ENCODE measurements at places on chromosomes 11 and 22.
A peak's percentile ranks its signal among the peaks of the same experiment; 100 is the strongest.

DNA sequence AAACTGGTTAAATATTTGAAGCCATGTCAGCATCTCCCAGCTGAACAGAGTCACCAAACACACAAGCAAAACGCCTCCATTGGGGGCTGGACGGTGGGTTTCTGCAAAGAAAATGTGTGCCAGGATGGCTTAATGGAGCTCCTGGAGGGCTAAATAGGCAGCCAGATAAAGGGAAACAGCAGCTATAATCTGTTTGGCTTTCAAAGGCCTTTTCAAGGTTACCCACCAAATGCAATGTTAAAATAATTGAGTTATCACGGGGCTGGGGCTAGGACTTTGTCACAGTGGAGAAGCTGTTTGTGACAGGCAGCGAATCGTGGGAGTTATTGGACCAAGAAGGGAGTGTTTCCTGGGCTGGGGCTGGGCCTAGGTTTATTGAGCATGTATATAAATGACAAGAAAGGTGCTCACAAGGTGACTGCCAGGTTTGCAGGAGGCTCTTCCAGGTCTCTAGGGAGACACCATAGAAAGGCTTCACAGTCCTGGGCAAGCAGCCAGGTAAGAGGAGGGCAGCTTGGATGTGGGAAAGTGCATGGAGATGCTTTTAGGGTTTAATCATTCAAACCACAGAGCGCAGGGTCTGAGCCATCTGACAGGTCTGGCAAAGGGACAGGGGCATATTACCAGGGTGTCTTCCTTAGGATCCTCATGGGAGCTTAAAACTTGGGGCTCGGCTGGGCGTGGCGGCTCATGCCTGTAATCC lies 28.3 kb downstream of the GRIK4 start:
- DNase-seq: peak; percentile 48

GRCh38 chr11:76736773-76737495 lies 46.2 kb upstream of the TSKU start:
- DNase-seq: no peak

GRCh38 chr11:114964676-114965214 lies 286.4 kb downstream of the NXPE2 start:
- no peak for DNase-seq

- DNase-seq: no peak
Observed at GRCh38 chr22:50602338-50602700, 1.7 kb downstream of the MAPK8IP2 start.

DNA sequence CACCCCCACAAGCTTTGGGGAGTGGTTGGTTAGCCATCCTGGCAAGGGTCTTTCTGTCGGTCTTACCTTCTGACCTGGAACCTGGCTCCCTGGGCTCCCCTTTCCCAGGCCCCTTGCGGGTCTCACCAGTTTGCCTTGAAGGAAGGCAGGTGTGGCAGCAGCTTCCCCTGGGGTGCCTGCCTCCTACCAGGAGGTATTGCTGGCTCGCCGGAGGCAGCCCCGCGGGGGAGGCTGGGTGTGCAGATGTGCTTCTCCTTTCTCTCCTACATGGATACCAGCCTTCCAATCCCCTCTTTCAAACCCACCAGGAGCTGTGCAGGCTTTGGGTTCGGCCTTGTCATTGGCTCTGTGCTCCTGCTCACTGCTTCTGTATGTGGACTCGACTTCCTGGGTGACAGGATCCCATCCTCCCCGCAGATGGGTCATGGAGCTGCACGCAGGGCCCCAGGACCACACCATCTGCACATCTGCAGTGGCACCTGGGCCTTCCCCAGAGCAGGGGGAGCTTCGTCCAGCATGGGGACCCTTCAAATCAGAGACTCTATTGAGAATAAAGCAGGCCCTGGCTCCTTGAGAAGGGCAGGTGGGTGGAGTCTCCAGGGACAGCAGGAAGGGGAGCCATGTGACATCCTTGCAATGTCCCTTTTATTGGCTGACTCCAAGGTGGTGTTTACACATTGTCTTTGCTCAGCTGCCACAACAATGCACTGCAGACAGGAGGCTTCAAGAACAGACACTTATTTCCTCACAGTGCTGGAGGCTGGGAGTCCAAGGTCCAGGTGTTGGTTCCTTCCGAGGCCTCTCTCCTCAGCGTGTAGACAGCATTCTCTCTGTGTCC lies 592.0 kb downstream of the BRD1 start:
- no peak for DNase-seq

DNA sequence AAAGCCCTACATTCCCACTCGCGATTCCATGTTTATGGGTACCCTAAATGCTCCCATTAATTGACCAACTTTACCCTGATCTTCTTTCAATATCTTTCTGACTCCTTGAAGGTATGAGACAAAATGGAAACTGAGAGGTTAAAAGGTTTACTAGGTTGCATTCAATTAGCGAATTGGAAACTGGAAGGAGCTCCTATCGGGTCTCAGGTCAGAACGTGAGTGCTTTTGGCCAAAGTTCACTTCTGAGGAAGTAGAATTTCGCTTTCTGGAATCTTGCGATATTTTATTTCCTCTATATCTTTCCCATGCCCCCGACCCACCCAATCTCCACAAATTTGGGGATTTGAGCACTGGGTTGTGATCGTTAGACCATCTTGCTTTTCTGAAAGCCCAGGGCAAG lies 2.6 kb downstream of the EHF start:
- no peak for DNase-seq

- DNase-seq: peak; percentile 15
Observed at GRCh38 chr11:88522624-88523385, 185.3 kb upstream of the CTSC start.

GRCh38 chr11:85709941-85710702 lies 24.1 kb upstream of the CCDC89 start:
- DNase-seq: no peak

GRCh38 chr22:24043958-24044357 lies 32.9 kb downstream of the CABIN1 start:
- no peak for DNase-seq

- DNase-seq: peak; percentile 73
Observed at GRCh38 chr11:66068923-66069714, 953 bp upstream of the PACS1 start.

GRCh38 chr11:109933126-109933525 lies 160.1 kb upstream of the ZC3H12C start:
- DNase-seq: no peak

DNA sequence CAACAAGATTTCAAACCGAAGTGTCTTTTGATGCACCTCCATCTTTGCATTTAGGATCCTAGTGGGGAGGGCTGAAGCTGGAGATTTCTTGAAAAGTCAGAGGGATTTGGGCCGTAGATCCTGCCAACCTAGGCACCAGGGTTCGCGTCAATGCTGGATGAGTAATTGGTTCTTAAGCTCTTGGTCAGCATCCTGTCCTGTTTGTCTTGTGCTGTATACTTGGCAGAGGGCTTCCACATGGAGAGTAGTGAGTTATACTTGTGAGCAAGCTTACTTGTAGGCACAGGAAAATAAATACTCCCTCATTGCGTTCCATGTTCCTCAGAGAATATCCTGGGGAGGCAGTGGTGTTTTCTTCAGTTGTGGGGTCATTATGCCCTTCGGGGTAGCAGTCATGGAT lies 12.6 kb downstream of the INSC start:
- DNase-seq: peak; percentile 60

GRCh38 chr22:50570861-50571260 lies 7.4 kb downstream of the CPT1B start:
- no peak for DNase-seq

DNA sequence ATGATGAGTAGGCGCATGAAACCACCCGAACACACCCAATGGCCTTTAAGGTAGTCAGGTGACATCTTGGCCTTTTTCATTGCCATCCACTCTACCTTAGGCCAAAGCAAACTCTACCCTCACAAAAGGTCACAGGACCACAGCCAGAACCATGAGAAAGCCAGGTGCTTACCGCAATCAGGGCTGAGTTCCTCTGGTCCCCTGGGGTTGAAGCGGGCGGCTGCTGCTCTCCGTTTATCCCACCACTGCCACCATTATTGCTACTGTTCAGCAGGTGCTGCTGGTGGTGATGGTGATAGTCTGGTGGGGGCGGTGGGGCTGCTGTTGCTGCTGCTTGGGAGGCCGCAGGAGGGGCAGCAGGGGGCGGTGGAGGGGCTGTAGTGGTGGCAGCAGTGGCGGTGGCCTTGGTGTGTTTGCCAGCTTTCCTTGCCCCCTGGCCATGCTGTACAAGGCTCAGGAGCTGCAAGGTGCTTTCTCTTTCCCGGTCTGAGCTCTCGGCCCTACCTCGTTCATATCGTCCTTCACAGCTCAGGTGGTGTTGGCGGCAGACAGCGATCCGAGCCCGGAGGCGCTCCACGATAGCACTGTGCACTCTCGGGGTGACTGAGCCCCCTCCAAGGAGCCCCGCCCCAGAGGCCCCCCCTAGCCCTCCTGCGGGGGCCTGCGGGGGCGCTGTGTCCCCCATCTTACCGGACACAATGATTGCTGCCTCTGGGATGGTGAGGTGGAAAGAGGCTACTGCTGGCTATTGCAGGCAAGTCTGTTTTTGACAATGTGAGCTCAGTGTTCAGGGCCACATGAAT lies 1.6 kb downstream of the MAML2 start:
- peak; percentile 80 for DNase-seq

DNA sequence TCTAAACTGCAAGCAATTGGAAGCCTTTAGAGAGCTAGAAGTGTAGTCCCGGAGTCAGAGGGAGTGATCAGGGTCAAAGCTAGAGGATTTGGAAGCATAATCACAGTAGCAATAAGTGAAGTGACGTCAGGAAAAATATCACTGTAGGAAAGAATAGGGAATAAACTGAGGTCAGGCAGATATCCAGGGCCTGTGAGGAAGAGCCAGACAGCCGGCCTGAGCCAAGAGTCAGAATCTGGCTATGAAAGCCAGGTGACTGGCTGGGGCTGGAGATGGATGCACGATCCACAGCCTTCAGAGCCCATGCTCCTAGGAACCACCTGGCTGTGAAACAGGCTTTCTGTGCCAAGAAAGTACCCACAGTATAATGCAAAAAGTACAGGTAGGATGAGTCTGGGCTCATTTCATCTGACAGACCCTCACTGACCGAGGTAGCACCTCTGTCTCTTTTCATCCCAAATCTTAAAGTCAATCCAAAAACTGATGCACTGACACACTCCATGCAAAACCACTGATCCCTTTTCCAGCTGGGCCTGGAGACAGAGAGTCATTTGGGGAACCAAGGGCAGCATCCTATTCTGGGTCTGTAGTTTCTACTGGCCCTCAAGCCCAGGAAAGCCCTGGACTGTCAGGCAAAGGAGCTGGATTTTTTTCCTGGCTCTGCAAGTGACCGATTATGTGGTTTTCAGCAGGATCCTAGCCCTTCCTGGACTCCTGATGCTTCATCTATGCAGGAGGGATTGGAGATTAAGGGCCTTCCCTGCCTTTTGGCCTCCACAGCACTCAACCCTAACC lies 21.3 kb downstream of the TRIM66 start:
- DNase-seq: no peak

DNA sequence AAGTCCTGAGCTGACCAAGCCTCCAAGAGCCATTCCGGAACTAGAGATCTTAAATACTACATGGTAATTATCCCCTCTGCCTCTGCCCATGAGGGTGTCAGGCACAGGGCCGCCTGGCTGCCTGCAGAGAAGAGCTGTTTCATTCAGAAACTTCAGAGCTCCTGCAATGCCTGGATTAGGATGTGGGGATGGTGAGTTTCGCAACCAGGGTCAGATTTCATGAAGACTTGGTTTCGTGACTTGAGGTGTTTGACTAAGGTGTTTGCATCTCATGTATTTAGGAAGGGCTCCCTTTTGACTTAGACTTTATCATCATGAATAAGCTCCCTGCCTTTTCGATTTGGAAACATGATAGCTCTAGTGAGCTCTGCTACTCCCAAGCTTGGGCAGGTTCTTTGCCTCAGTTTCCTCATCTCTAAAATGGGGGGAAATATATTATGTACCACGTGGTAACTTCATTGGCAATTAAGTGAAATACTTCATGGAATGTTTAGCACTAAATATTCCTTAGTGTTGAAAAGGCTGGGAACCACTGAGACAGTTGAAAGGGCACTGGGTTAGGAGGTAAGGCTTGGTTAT lies 9.1 kb downstream of the TIMP3 start:
- no peak for DNase-seq

DNA sequence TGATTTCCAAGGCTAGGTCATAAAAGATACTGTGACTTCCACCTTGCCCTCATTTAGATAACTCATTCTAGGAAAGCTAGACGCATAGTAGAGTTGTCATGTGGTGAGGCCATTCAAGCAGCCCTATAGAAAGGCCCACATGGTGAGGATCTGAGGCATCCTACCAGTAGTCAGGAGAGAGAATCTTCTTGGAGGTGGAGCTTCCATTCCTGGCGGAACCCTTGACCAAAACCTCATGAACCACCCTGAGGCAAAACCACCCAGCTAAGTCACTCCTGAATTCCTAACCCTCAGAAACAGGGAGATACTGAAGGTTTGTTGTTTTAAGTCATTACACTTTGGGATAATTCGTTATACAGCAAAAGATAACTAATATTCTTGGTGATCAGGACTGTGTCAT lies 2.9 kb upstream of the HDHD5 start:
- DNase-seq: no peak

DNA sequence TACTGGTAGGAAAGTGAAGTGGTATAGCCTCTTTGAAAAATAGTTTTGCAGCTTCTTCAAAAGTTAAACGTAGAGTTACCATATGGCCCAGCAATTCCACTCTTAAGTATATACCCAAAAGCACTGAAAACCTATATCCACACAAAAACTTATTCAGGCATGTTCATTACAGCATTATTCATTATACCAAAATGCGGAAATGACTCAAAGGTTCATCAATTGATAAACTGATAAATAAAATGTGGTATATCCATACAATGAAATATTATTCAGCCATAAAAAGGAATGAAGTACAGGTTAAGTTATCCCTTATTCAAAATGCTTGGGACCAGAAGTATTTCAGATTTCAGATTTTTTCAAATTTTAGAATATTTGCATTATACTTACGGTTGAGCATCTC lies 35.8 kb upstream of the UBASH3B start:
- no peak for DNase-seq

GRCh38 chr11:69135420-69136363 lies 20.0 kb upstream of the SMIM38 start:
- no peak for DNase-seq

DNA sequence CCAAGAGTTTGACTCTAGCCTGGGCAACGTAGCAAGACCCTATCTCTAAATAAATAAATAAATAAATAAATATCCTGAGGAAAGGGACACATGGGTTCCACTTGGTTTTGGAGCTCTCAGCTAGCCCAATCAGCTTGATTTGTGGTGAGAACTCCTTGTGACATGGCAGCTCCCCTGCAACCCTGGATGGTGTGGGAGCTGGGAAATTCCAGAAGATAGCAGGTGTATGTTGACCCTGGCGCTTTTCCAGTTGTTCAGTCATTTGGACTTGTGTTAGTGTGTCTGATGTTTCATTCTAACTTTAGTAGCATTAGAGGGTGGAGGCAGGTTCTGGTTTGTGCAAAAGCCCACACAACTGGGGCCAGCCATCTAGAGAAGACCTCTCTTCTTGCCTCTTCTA lies 148.5 kb upstream of the NCAM1 start:
- DNase-seq: no peak

DNA sequence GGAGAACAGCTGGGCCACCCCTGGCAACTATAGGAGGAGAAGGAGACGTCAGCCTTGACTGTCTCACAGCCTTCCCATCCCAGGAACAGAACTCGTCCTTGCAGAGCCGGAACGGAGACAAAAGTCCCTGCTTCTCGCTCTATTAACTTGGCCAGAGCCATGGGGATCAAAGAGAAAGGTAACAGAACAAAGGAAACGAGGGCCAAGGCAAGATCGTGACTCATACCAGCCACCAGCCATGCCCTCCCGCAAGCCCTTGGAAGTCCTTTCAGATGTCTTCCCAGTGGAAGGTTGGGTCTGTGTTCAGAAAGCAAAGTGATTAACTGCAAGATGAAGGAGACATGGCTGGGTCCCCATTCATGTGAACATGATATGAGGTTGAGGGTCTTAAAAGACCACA lies 64.7 kb downstream of the PDE2A start:
- no peak for DNase-seq

- DNase-seq: peak; percentile 47
Observed at GRCh38 chr22:32911503-32911902, 110.0 kb downstream of the TIMP3 start.
